Activated CD4-positive, alpha-beta memory T cell treated with anti-CD3 and anti-CD28 coated beads for 36 hours (primary cell): ENCODE measurements at places on chromosomes 16 and 17. TPM values are rescaled to one million over a fixed set of nuclear protein-coding genes. Genes with fewer than 3 reads are reported as not detected.

- H3K36me3 ChIP-seq: no peaks in the 10 kb centered on the region
- H3K4me3 ChIP-seq: no peak overlapping the region
- peaks cover 18% of the 10 kb centered on the region for H3K27me3 ChIP-seq
- DNase-seq: no peak
Observed at GRCh38 chr16:68732042-68732680, 4.9 kb upstream of the CDH1 start.

GRCh38 chr16:31118223-31119155 is 1.0 kb downstream of the KAT8 start:
- peaks cover 20% of the 10 kb centered on the region for H3K4me1 ChIP-seq
- H3K4me3 ChIP-seq: peak overlapping the region; percentile 79
- peaks cover 18% of the 10 kb centered on the region for H3K36me3 ChIP-seq
- H3K27me3 ChIP-seq: no peaks in the 10 kb centered on the region

DNA sequence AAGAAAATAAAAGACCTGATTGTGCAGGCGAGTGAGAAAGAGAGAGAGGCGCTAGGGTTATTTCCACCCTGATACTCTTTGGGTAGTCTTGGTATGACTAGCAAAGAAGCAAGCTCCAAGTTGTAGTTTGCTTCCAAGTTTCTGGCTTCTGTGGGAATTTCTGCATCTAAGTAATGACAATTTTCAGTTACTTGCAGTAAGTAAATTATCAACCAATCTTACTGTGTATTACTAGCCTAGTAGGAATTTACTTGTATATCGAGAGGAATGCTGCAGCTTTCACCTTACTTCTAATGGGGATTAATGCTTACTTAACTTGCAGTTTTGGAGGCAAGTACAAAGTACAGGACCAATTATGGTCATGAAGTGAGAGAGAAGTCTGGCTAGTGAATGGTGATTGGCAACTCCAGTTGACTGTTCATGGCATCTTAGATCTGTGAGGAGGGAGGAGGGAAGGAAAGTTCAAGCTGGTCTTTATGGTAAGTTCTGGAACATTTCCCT is 31.9 kb downstream of the TENT4B start:
- H3K27me3 ChIP-seq: no peaks in the 10 kb centered on the region
- H3K27ac ChIP-seq: no peak overlapping the region
- peaks cover 45% of the 10 kb centered on the region for H3K4me1 ChIP-seq
- H3K36me3 ChIP-seq: no peaks in the 10 kb centered on the region
- H3K4me3 ChIP-seq: no peak overlapping the region

DNA sequence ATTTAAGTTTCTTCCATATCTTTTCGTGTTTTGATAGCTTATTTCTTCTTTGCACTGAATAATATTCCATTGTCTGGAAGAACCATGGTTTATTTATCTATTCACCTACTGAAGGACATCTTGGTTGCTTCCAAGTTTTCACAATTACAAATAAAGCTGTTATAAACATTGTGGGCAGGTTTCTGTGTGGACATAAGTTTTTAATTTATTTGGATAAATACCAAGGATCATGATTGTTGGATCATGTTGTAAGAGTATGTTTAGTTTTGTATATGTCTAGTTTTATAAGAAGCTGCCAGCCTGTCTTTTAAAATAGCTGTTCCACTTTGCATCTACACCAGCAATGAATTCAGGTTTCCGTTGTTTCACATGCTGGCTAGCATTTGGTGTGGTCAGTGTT is 339.4 kb downstream of the CDH11 start:
- no peak overlapping the region for H3K4me3 ChIP-seq
- no peaks in the 10 kb centered on the region for H3K36me3 ChIP-seq
- H3K27ac ChIP-seq: no peak overlapping the region
- H3K27me3 ChIP-seq: no peaks in the 10 kb centered on the region
- no peak for DNase-seq
- no peaks in the 10 kb centered on the region for H3K4me1 ChIP-seq

GRCh38 chr16:83586461-83587200 is 221.1 kb upstream of the HSBP1 start:
- no peaks in the 10 kb centered on the region for H3K36me3 ChIP-seq
- H3K27ac ChIP-seq: no peak overlapping the region
- no peak for DNase-seq
- H3K4me1 ChIP-seq: no peaks in the 10 kb centered on the region
- H3K27me3 ChIP-seq: no peaks in the 10 kb centered on the region

- no peak overlapping the region for H3K4me3 ChIP-seq
- peaks cover 13% of the 10 kb centered on the region for H3K4me1 ChIP-seq
- no peaks in the 10 kb centered on the region for H3K27me3 ChIP-seq
- DNase-seq: no peak
Observed at GRCh38 chr16:16009401-16009800, 60.0 kb downstream of the ABCC1 start.

DNA sequence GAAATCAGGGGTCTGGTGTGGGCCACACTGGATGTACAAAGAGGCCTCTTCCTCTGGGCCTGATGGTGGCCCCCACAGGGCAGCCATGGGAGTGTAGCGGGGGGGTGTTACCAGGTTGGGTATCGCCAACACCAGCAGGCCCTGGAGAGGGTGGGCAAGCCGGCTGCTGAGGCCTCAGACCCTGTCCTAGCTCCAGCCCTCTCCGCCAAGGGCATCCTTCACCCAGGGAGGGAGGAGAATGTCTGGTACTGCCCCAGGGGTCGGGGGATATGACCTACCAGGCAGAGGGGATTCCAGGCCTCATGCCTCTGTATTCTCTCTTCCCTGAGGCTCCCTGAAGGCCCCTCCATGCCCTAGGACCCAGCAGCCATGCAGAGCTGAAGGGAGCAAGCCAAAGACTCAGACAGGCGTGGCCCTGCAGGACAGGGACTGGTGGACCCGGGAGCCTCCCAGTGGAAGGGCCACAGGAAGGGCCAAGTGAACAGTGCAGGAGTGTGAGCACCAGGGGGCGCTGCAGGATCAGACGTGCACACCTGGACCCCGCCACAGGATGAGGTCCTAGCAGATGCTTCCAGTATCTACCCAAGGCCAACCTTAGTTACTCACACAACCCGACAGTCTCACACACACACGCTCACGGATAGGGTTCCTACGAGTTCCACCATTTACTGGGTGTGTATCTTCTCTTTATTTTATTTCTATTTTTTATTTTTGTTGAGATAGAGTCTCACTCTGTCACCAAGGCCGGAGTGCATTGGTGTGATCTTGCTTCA is 10.9 kb upstream of the CES4A start:
- peak overlapping the region; percentile 54 for H3K27ac ChIP-seq
- peaks cover 9% of the 10 kb centered on the region for H3K36me3 ChIP-seq
- peak; percentile 95 for DNase-seq
- H3K4me3 ChIP-seq: no peak overlapping the region
- H3K27me3 ChIP-seq: no peaks in the 10 kb centered on the region

DNA sequence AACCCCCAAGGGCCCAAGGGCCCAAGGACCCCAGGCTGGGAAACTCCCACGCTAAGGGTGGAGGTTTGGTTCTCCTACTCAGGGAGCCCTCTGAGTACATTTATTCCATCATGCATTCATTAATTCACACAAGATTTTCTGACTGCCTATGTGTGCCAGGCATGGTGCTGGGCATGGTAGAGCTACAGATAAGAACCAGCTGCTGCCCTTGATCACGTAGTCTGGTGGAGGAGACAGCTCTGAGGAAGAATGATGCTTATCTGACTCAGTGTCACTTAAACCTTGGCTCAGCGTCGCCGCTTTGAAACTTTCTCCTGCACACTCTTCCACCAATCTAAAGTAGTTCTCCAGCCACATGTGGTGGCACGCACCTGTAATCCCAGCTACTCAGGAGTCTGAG is 3.6 kb upstream of the ARL4D start:
- H3K36me3 ChIP-seq: no peaks in the 10 kb centered on the region
- H3K4me1 ChIP-seq: peaks cover 23% of the 10 kb centered on the region
- H3K27ac ChIP-seq: no peak overlapping the region
- DNase-seq: no peak
- no peaks in the 10 kb centered on the region for H3K27me3 ChIP-seq

DNA sequence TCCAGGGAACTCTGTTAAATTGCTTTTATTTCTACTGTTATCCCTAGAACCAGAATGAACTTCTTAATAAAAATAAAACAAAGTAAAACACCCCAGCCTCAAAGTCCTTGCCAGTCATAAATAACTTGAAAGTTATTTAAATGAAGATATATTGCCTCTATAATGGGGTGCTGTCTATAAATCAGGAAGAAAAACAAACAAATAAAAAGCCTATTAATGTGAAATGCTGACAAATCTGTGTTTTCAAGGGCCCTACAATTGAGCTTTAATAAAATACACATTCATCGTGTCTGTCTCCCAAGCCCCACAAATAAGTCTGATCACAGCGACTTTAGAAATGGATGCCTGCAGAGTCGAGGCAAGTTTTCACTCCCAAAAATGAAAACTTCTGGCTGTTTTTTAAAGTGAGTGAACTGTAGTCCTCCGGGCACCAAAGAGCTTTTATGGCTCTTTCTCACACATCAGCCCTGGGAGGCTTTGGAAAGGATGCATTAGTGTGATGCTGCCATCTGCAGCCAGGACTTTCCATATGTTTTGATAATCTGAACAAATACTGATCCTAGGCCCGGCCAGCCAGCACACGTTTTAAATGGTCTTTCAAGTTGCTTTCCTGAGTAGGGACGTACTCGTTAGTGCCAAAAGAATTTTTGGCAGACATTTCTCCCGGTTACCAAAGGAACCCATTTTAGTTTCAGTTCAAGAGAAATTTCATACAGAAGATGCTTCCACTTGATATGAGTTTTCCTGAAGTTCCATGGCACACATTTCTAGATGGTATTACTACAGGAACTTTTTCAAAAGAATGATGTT is 16.3 kb downstream of the NACA2 start:
- H3K4me1 ChIP-seq: peaks cover 2% of the 10 kb centered on the region
- H3K27ac ChIP-seq: no peak overlapping the region
- H3K4me3 ChIP-seq: no peak overlapping the region
- no peaks in the 10 kb centered on the region for H3K36me3 ChIP-seq

DNA sequence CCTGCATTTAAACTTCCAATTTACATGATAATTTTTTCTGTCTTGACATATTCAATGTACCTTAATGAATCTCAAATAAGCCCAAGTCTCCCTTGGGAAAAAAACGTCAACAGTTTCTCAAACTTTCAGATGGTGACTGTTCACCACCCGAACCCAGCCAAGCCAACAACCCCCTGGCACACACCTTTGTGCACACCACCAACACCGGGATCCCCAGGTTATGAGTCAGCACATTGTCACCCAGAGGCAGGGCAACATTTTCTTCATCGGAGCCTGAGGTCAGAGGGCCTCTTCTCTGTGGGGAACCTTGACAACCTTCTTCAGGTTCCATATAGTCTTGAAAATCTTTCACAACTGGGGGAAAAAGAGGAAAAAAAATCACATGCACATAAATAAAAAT is 15.5 kb downstream of the DYNC1LI2 start:
- no peaks in the 10 kb centered on the region for H3K27me3 ChIP-seq
- no peak for DNase-seq
- peaks cover 11% of the 10 kb centered on the region for H3K4me1 ChIP-seq

- no peak overlapping the region for H3K27ac ChIP-seq
- H3K4me1 ChIP-seq: peaks cover 5% of the 10 kb centered on the region
- peak overlapping the region; percentile 75 for H3K4me3 ChIP-seq
- peak; percentile 82 for DNase-seq
- peaks cover 5% of the 10 kb centered on the region for H3K27me3 ChIP-seq
Observed at GRCh38 chr17:30104575-30105339, 11.9 kb upstream of the NSRP1 start.

DNA sequence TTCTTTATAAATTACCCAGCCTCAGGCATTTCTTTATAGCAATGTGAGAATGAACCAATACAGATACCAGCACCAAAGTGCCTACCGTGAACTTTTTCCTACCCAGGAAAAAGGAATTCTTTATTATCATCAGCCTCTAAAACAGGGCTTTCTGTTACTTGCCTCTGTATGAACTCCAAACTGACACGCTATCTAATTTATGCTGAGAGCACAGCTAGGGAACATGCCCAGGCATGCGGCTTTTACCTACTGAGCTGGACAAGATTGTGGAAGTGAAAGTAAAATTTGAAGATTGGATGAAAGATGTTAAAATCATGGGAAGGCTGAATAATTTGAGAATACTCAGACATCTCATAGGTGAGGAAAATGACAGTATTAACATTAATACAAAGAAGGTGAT is 24.4 kb upstream of the ADCY9 start:
- H3K27me3 ChIP-seq: peaks cover 3% of the 10 kb centered on the region
- no peak for DNase-seq
- H3K4me1 ChIP-seq: peaks cover 4% of the 10 kb centered on the region
- H3K27ac ChIP-seq: no peak overlapping the region

DNA sequence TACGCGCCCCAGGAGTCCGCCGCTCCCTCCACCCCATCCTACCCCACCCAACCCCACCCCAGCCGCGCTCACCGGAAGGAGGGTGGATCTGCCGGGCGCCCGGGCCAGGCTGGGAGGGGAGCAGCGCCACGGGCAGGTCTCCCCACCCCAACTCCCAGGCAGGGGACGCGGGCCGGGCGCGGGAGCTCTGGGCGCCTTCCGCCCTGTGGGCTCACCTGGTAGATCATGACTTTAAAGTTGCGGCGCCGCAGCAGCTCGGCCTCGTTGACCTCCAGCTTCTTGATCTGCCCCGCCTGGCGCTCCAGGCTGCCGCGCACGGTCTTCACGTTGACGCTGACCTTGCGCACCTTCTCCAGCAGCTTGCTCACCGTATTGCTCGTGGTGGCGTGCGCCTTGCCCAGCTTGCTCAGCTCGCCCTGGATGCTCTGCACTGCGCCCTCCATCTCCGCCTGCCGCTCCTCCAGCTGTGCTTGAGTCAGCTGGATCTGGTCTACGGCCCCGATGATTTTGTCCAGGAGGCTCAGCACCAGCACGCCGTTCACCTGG is 571 bp downstream of the CAVIN1 start:
- no peak overlapping the region for H3K27ac ChIP-seq
- H3K4me3 ChIP-seq: peak overlapping the region; percentile 68
- no peaks in the 10 kb centered on the region for H3K36me3 ChIP-seq

DNA sequence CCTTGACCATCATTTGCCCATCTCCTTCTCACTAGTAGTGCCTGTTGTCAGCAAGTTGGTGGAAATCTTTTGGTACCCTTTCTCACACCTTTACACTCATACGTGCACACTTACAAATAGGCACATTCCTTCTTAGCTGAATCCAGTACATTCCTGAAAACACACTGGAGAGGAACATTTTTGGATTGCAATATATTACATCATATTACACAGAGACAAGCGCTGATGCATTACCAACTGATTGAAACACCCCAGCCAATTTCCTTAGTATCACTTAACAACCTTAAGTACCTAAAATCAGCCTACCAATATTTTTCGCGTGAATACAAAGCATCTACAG is 64.1 kb downstream of the PLCG2 start:
- H3K27ac ChIP-seq: no peak overlapping the region
- no peaks in the 10 kb centered on the region for H3K36me3 ChIP-seq
- no peak for DNase-seq
- H3K27me3 ChIP-seq: peaks cover 8% of the 10 kb centered on the region
- H3K4me1 ChIP-seq: no peaks in the 10 kb centered on the region

DNA sequence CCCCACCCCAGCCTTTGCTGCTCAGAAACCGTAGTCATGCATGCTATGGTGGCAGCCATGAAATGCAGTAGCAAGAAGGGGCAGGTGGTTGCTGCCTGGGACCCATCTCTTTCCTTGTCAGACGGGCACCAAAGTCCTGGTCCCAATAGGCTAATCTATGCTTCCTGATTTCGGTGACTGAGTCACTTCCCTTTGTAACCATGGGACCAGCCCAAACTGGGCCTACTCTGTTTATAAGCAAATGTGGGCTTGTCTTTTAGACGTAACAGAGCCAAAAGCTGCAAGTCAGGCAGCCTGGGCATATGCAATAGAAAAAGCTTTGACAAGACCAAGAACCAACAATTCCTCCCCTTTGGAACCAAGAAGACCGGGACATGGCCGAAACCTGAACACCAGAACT is 99.1 kb upstream of the RBBP6 start:
- no peaks in the 10 kb centered on the region for H3K4me1 ChIP-seq
- H3K27ac ChIP-seq: no peak overlapping the region
- peaks cover 4% of the 10 kb centered on the region for H3K27me3 ChIP-seq
- H3K36me3 ChIP-seq: no peaks in the 10 kb centered on the region
- DNase-seq: no peak

Gene SBK1
- total RNA-seq: 3.8 TPM

Gene TMEM132E
- not detected for total RNA-seq

Gene DNAH9
- not detected for total RNA-seq

Gene DCXR
- 105 TPM for total RNA-seq

Gene C1QTNF8
- total RNA-seq: not detected
